Activated CD4-positive, alpha-beta T cell treated with anti-CD3 and anti-CD28 coated beads, Interleukin-2, amount 50 U/mL, for 4 hours (primary cell): ENCODE measurements at places on chromosomes 4 and X.

DNA sequence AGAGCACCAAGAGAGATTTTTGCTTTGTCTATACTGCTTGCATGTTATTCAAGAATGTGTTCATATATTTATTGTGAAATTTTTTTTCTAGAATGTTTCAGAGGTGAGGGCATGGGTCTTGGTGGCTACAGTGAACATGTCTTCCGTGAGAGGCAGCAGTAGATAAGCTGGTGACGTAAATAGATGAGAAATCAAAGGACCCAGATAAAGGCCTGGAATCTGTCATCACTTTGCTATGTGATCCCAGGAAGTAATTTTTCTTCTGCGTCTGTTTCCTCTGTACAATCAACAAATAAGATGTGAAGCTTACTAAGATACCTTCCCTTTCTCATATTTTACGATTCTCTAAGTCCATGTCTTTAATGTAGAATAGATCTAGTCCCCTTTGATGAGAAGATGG is 129.1 kb downstream of the COL4A6 start:
- DNase-seq = no peak

- no peak for DNase-seq
Measured at GRCh38 chr4:170068438-170069128, 21.2 kb downstream of the AADAT start.

GRCh38 chrX:95065151-95065550 is 1391.1 kb downstream of the FAM133A start:
- DNase-seq = no peak

GRCh38 chrX:150719621-150720020 is 26.4 kb downstream of the MTMR1 start:
- DNase-seq = no peak

DNA sequence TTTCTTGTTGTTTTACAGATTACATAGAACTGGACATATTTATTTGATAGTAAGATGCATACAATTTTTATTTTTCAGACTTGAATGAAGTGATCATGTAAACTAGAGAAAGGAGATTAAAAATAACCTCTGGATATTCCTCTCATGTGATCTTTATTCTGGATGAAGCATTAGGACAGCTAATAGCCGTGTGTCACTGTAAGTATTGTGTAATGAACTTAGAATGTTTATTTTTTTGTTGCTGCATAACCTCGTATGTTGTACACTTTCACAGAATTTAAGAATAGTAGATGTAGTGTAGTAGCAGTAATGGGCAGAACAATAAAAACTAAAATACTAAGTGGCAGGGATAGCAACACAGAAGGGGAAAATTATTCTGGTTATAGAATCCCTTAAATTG is 2094.5 kb upstream of the TENM3 start:
- DNase-seq = no peak

- no peak for DNase-seq
Measured at GRCh38 chr4:3705236-3705987, 60.8 kb upstream of the ADRA2C start.

DNA sequence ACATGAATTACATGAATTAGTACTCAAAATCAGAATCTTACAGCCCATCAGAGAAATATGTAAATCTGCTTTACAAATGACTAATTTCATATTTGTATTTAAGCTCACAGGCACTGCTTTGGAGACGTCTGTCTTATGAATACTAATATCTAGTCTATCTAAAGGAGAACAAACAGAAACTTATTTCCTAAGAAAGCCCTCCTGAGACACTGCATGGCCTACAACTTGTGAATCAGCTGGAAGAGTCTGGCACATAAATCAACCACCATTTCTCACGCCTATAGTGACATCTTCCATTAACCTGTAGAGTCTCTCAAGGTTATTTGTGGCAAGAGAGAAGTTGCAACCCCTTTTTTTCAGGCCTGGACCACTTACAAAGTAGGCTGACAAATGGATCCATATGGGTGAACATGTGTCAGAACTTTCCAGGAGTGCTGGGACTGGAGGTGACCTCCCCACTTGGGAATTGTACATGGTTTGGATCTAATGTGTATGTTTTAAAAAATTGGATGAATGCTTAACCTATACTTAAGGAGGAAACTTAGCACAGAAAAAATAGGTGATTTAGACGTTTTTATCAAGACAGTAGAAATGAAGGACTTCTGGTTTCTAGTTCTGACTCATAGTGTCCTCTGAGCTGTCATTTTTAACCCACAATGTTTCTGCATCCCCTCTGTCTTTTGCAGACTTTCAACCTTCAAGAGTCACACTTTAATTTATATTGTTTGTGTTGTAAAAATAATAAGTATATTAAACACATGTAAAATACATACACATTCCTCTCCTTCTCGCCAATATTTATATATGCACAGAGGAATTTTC is 83.2 kb upstream of the ARHGAP24 start:
- no peak for DNase-seq

DNA sequence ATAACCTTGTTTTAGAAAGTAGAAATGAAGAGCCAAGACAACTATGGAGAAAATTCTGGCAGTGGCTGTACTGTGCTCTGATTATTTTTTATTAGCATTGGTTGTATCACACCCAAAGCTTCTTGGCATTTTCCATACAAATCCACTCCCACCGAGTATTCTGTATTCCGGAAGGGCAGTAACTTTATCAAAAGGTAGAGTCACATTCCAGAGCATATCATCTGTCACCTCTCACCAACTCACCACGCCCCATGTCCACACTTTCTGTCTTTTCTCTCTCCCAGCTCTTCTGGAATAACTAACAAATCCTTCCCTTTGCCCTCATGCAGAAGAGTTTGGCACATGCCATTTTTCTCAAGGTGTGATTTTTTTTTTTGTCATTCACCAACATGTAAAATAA is 52.7 kb downstream of the CORIN start:
- DNase-seq = no peak

- no peak for DNase-seq
Measured at GRCh38 chr4:85391071-85391470, 83.9 kb upstream of the ARHGAP24 start.

DNA sequence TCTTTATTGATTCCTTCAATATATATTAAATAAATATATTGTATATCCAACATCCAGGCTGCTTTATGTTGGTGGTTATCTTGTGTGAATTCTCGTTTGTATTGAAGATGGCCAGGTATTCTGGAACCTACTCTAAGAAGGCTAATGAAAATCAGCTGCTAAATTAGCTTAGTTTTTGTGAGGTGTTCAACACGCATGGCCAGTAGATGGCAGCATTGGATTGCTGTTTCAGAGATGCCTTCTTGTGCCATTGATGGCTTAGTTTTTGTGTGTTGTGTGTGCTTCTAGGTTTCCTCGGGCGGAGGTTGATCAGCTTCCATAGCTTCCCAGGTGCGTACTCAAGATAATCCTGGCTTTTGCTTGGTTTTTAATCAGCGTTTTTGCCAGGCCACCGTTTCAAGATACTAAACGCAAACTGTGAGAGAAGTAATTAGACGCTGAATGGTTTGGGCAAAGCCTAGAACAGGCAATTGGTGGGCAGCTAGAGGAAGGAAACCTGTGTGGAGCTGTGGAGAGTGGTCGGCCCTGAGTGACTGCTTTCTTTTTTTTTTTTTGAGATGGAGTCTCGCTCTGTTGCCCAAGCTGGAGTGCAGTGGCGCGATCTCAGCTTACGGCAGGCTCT is 15.1 kb downstream of the NOCT start:
- DNase-seq = peak; percentile 65

GRCh38 chr4:81988178-81988577 is 385.6 kb downstream of the HNRNPD start:
- DNase-seq = no peak

DNA sequence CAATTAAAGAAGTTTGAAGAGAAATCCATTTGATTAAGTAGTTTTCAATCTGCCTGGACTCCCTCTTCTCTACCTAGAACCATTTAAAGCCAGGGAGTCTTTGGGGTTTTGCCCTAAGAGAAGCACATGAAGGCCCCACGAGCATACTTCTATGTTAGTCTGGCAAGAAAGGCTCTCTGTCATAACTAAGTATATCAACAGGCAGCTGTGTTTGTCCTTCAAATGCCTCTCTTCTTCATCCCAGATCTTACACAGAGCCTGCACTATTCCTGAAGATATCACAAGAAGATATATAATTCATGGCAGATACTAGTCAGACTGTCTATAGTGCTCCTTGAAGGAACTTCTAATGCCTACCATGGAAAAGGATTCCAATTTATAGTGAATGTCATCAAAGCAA is 206.2 kb downstream of the PRDM5 start:
- no peak for DNase-seq

- DNase-seq = no peak
Measured at GRCh38 chrX:47360423-47361179, 9.8 kb upstream of the ZNF157 start.

DNA sequence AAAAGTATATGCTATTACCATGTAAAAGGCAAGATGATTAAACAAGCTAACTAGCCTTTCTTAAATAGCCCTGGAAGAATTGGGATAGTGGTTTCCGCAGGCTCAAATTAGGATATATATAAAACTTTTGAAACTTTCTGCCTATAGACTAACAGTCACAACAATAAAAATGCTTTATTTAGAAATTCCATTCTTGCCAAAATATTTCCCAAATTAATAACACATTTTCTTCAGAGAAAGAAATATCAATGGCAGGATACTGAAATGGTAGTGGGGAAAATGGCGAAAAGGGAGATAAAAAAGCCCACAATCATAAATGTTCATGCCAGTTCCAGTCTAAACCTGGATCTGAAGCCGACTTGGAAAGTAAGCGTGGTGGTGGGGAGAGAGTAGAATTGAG is 56.0 kb downstream of the MAD2L1 start:
- DNase-seq = no peak

- no peak for DNase-seq
Measured at GRCh38 chrX:45274576-45274975, 73.9 kb upstream of the DIPK2B start.

DNA sequence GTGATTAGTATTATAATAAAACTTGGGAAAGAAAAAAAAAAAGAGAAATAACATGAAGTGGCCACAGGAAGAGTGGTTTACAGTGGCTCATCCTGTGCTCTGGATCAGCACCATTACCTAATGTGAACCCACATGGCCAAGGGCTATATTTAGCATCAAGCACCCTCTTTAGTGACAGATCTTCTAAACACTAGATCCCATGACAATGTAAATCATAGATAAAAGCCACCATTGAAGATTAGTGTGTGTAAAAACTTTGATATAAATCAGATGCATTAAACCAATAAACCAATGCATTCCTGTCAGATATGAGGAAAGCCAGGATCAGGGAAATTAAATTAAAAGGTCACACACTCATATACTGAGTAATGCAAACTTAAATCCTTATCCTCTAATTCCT is 400.6 kb upstream of the MAGEB18 start:
- DNase-seq = no peak

DNA sequence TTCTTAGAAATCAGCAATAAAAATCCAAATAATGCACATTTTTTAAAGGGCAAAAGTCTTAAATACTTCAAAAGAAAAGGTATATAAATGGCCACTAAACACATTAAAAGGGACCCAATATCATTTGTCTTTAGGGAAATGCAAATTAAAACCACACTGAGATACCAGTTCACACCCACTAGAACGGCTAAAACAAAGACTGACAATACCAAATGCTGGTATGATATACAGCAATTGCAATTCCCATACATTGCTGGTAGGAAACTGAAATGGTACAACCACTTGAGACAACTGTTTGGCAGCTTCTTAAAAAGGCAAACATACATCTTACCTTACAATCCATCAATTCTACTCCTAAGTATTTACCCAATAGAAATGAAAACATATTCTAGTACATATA is 33.7 kb downstream of the CAMK2D start:
- no peak for DNase-seq

- no peak for DNase-seq
Measured at GRCh38 chrX:69210581-69210980, 45.3 kb upstream of the PJA1 start.

DNA sequence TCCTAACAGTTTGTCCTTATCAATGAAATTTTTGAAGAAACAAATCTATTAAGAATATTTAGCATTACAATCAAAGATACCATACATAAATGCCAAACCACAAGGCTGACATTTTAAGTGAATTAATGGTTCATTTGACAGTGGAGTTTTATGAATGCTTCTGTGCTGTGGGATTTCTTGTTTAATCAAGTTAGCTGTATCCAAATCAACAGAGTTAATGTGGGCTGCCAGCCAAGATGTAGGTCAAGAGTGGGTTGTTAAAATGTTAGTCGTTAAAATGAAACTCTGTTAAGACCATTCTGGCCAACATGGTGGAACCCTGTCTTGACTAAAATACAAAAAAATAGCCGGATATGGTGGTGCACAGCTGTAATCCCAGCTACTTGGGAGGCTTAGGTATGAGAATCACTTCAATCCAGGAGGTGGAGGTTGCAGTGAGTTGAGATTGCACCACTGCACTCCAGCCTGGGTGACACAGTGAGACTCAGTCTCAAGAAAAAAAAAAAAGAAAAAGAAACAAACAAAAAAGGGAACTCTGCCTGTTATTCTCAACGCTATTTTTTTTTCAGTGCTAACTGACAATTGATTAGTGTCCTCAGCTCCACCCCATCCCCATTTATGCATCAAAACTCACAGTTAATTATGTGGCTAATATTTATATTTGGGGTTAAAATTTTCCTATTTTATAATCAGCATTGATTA is 20.2 kb downstream of the GPAT3 start:
- no peak for DNase-seq

DNA sequence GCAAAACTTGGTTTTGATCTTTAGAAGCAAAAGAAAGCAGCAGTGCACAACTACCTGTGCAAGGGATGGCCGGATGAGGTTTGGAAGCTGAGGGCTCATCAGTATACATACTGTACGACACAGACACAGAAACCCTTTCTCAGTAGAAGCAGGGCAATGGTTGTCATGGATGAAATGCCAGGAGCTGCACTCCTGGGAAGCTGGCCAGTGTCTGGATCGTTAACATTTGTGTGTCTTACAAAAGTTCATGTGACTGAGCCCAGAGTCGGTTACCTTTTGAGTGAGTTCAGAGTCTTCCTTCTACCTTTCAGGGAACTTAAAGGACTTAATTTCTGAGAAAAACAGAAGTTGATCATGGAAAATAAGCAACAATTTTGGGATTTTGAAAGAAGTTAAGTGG is 230.3 kb downstream of the APBB2 start:
- DNase-seq = no peak

GRCh38 chrX:152915541-152916241 is 17.8 kb downstream of the ZNF185 start:
- no peak for DNase-seq

DNA sequence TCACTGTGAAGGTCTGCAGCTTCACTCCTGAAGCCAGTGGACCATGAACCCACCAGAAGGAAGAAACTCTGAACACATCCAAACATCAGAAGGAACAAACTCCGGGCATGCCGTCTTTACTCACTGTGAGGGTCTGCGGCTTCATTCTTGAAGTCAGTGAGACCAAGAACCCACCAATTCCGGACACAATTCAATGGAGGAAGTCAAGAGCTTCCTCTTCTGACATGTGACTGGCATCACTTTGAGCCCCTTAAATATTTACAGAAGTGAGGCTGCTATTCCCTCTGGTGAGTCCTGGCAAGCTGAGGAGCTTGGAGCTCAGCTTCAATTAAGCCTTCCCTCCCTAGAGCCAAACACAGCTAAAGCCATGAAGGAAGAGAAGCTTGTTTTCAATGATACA is 103.5 kb upstream of the SRD5A3 start:
- no peak for DNase-seq
